CD4-positive, CD25-positive, alpha-beta regulatory T cell (primary cell): ENCODE measurements at places on chromosomes 5 and 9. TPM values are rescaled to one million over a fixed set of nuclear protein-coding genes. Genes with fewer than 3 reads are reported as not detected.

Gene BARHL1
- not detected for total RNA-seq

Gene FST
- not detected for total RNA-seq

Gene CAPSL
- not detected for total RNA-seq

Gene RFESD
- 2.2 TPM for total RNA-seq

Gene INSL4
- total RNA-seq, result not detected

Gene NIPAL4
- 1.1 TPM for total RNA-seq

Gene CAMK4
- total RNA-seq, result 167 TPM

Gene CCNJL
- not detected for total RNA-seq

Gene TLX3
- not detected for total RNA-seq

Gene HAVCR2
- 5.0 TPM for total RNA-seq

Gene STOM
- 29.9 TPM for total RNA-seq

Gene CYLC2
- total RNA-seq, result not detected

Gene MAP1B
- total RNA-seq, result 0.12 TPM

Gene RMRP
- total RNA-seq, result 6,542 TPM

Gene HACD4
- 12.0 TPM for total RNA-seq

Gene RANBP17
- total RNA-seq, result not detected

Gene TMEM232
- 1.0 TPM for total RNA-seq

Gene BSPRY
- 0.57 TPM for total RNA-seq

Gene GRXCR2
- total RNA-seq, result not detected

Gene FAM151B
- 0.32 TPM for total RNA-seq

Gene SLC6A19
- not detected for total RNA-seq

Gene FOXD4
- total RNA-seq, result 0.32 TPM

Gene MYO10
- 0.05 TPM for total RNA-seq

Gene DMRTA1
- total RNA-seq, result not detected

Gene PCDHB2
- not detected for total RNA-seq

Gene GKAP1
- 6.7 TPM for total RNA-seq

Gene BTNL3
- not detected for total RNA-seq

Gene LPAR1
- total RNA-seq, result not detected

Gene CCIN
- 1.4 TPM for total RNA-seq

Gene CCL27
- not detected for total RNA-seq

Gene STPG3
- total RNA-seq, result not detected

Gene C9
- total RNA-seq, result not detected

Gene CA9
- not detected for total RNA-seq

Gene RGS7BP
- not detected for total RNA-seq

Gene OR1J4
- 1.8 TPM for total RNA-seq

Gene TMEFF1
- 0.49 TPM for total RNA-seq

Gene ZNF462
- total RNA-seq, result 1.7 TPM

Gene FAM153A
- total RNA-seq, result 31.8 TPM

Gene PKD2L2
- not detected for total RNA-seq

Gene CORO2A
- total RNA-seq, result 27.0 TPM

Gene OR13C3
- not detected for total RNA-seq

Gene TXNDC8
- not detected for total RNA-seq

Gene FOXD4L6
- total RNA-seq, result not detected

Gene ARSI
- total RNA-seq, result not detected

Gene PCDHAC2
- not detected for total RNA-seq
